Caki2 (cell line): ENCODE measurements at places on chromosomes 12 and 14.

DNA sequence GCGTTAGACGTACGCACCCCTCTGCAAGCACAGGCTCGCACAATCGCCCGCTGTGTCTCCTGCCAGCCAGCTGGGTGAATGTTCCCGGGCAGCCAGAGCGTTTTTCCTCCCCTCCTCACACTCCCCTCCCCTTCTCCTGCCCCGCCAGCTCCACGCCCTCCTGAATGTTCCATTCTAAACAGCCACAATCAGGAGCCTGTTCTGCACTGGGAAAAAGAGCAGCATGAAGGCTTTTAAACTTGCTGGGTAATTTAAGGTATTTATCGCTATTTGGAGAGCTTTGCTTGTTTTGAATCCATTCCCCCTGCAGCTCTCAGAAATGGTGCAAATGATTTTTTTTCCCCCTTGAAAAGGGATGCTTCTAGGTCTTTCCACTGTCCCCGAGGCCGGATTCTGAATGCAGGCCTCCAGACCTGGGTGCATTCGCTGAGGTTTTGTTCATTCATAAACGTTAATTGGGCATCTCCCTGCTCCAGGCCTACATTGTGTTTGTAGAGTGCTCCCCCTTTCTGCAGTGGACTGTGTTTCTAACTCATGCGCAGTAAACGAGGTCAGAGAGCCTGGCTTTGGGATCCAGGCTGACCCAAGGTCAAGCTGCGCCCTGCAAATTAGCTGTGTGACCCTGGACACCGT lies 212.5 kb downstream of the CHST11 start:
- DNase-seq = no peak

GRCh38 chr14:75979071-75979571 lies 2.7 kb downstream of the TGFB3 start:
- DNase-seq = peak; percentile 4

DNA sequence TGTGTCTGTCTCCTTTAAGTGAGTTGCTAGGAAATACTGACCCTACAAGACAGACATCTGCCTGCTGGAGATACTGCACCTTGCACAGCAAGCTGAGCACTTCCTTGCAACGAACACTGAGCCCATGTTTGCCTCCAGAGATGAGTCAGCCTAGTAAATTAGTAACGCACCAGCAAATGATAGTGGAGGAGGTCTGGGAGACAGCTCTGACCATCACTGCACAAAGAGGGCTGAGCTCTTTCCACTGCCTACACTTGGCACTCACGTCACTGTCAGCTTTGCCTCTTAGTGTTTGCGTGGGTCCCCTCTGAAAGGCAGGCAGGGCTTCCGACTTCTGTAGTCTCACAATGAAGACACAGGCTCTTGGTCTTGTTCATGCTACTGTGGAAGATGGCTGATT lies 109.0 kb downstream of the APAF1 start:
- peak; percentile 68 for DNase-seq

DNA sequence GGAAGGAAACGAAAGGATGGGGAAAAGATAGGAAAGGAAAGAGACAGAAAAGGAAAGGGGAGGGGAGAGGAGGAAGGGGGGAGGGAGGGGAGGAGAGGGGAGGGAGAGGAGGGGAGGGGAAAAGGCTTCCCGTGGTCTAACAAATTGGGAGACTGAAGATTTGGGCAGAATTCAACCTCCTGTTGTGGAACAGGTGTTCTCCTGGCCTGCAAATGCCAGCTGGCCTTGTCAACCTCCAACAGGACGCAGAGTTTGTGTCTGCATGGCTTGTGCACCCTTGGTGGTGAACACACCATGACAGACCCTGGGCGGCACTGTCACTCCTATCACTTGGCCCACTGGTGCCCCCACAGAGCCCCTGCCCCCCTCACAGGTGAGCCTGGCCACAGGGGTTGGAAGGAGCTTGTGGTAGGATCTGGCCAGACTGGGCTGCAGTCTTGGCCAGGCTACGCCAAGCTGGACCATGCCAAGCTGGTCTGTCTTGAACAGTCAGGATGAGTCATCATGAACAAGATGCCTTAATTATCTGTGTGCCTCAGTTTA lies 321.6 kb downstream of the BCL11B start:
- DNase-seq = no peak

DNA sequence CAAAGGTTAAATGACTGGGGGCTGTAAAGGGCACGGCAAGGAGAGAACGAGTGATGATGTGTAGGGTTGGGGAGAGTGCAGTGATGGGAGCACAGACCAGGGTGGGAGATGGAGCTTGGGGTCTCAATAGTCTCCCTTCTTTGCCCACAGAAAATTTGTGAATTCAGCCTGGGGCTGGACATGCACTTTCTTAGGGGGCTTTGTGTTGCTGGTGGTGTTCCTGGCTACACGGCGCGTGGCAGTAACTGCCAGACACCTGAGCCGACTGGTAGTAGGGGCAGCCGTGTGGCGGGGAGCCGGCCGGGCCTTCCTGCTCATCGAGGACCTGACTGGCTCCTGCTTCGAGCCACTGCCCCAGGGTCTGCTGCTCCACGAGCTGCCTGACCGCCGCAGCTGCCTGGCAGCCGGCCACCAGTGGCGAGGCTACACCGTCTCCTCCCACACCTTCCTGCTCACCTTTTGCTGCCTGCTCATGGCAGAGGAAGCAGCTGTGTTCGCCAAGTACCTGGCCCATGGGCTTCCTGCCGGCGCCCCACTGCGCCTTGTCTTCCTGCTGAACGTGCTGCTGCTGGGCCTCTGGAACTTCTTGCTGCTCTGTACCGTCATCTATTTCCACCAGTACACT lies 1.7 kb downstream of the FITM1 start:
- no peak for DNase-seq

DNA sequence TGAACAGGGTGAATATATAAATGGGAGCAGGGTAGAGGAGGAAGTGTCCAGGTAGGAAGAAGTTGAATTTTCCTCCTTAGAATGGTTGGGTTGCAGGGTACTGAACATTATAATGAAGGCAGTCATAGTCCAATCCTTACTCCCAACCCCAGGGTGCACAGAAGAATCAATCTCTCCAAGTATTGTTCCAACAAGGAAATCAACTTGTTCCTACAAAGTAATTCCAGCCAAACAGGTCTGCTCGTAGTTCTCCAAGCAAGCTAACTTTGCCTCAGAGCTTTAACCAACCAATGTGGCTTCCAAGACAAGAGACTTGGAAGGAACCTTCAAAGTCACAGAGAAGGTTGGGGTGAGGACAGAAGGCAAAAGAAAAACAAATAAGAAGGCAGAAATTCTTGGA lies 527.2 kb downstream of the MED13L start:
- DNase-seq = no peak

DNA sequence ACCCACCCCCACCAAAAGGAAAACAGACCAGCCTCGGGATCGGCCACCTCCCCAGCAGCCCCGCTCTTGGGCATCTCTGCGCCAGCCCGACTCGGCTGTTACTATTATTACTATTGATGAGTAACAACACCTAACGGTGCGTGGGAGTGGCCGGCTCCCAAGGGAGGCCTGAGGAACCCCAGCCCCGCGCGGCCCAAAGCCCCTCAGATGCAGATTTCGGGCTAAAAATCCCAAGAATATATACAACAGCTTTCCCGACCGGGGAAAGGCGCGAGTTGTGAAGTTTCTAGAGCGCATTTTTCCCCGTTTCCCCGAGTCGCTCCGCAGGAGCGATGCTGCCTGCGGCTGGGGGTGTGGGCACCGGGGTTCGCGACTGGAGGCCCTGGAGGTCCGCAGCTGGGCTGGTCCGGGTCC lies 565 bp downstream of the NT5DC3 start:
- no peak for DNase-seq

DNA sequence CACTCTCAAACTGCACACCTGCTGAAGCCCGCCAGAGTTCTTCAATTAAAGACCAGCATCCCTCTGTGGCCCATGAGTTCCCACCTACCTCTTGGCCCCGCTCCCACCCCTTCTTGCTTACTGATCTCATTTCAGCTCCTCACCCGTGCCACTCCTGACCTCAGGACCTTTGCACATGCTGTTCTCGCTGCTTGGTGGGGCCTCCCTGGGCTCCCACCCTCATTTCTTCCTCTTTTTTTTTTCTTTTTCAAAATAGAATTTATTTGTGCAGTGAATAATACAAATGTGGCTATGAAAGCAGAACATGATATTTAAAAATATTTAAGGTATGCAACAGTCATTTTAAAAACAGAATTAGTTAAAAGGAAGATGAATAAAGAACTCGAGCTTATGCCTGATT lies 8.5 kb upstream of the SERPINA9 start:
- DNase-seq = no peak

- no peak for DNase-seq
These were observed 18.1 kb downstream of the VDR start for GRCh38 chr12:47886510-47887240.

DNA sequence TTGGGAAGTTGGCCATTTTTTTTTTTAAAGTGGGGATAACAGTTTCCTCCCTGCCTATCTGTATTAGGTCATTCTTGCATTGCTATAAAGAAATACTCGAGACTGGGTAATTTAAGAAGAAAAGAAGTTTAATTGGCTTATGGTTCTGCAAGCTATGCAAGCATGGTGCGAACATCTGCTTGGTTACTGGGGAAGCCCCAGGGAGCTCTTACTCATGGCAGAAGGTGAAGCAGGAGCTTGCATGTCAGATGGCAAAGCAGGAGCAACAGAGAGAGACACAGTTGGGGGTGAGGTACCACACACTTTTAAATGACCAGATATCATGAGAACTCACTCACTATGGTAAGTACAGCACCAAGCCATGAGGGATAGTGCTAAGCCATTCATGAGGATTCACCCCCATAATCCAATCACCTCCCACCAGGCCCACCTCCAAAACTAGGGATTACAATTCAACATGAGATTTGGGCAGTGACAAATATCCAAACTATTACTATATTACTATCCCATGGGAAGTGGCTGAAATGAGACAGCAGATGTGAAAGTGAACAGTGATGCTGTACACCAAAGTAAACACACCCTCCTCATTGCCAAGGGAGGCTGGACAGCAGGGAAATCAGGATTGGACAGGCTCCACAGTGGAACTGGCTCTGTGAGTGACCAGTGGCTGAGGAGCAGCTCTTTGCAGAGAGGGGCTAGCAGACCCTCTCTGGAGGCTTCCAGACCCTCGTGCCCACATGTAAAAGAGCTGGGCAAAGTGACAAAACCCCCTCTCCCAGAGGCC lies 40.5 kb downstream of the CRACR2A start:
- DNase-seq = no peak

- DNase-seq = no peak
These were observed 114.9 kb downstream of the PIWIL1 start for GRCh38 chr12:130452546-130452945.

- no peak for DNase-seq
These were observed 13.2 kb downstream of the ATF7 start for GRCh38 chr12:53612978-53613377.

GRCh38 chr12:66736931-66737330 lies 58.1 kb upstream of the GRIP1 start:
- no peak for DNase-seq

GRCh38 chr12:98513379-98514322 lies 1.7 kb upstream of the TMPO start:
- no peak for DNase-seq

GRCh38 chr12:110743571-110744093 lies 941 bp upstream of the PPP1CC start:
- DNase-seq = no peak

DNA sequence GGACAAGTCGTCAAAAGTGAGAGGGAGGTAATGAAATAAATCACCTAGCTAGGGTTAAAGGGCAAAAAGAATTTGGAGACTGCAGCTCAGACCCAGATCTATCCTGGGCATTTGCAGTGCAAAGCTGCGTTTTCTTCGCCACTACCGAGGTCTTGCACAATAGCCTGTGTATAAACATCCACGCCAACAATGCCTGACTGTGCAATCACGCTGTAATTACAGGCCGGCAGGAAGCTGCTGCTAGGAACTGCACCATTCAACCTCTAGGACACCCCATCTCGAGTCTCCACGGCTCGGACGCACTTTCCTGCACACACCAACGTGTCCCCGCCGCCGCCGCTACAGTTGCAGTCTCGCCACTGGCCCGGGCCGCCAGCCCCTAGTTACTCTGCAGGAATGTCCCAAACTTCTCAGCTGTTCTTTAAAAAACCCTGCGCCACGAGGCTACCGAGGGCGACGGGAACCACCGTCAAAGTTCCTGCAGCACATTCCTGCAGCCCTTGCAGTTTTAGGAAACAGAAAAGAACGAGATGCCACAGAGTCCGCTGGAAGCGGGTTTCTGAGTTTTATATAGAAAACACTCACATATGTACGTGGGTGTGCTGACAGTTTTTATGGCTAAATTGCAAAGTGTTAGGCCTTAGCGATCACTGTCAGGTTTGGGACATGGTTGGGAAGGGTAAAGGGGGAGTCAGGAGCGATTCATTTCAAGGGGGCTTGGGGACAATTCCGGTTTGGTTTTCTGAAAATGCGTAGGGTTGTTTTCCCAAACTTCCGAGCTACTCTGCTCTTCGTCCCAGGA lies 65.6 kb upstream of the PTGR2 start:
- no peak for DNase-seq

- DNase-seq = no peak
These were observed 6.4 kb upstream of the CCDC60 start for GRCh38 chr12:119328111-119328510.

DNA sequence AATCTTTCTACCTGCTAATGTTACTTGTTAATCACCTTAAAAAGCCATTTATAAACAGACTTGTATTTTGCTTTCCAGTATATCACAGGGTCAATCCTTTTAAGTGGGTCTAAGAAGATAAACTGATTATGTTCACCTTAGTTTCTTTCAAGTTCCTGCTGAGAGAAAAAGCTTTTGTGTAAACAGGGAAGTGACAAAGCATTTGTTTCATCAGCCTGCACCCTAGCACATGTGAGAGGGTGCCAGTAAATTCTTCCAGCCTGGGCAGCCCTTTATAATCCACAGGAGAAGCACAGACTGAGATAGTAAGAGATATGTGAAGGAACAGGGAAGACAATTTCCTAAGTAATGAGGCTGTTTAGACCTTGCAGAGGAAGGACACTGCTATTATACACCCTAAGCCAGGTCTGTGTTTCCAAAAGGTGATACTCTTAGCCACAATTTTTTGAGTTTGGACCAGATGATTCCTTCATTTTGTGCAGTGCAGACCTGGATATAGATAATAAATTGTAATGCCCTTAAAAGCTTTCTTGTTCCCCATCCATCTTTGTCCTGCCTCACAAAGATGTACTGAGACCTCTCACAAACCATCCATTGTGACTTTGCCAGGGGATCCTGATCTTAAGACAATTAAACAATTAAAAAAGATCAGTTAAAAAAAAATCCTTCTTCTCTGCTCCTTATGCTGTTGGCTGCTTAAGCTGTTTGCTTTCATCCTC lies 150.7 kb downstream of the KTN1 start:
- no peak for DNase-seq

- DNase-seq = peak; percentile 74
These were observed 18.0 kb upstream of the CACNA1C start for GRCh38 chr12:2034633-2035430.
